ENCODE measurements at places on chromosomes 12 and 14.

- DNase-seq: no peak
These were observed 114.3 kb downstream of the FLRT2 start for GRCh38 chr14:85644211-85644610.

GRCh38 chr12:92436856-92437255 lies 265.9 kb upstream of the PLEKHG7 start:
- no peak for DNase-seq

DNA sequence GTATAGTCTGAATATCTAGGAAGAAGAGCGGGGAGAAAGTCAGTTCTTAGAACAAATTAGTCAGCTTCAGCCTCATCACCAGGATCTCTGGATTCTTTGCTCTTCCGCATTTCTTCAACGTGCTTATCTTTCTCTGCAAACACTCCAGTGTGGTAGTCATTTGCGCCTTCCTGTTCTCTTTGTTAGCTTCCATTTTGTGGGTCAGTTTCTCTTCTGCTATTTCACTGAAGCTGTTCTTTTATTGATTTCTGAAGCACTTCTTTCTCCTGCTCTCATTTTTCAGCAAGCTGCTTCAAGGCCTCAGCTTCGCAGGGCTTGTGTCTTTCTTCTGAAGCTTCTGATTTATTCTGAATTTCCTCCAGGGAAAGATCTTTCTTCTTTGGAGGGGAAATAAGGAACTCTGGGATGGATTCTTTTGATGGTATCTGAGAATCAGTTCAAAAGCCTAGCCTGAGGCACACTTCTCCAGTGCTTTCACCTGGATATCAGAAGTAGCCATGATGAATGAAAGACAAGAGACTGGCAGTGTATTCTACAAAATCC lies 13.5 kb downstream of the AMN1 start:
- no peak for DNase-seq

DNA sequence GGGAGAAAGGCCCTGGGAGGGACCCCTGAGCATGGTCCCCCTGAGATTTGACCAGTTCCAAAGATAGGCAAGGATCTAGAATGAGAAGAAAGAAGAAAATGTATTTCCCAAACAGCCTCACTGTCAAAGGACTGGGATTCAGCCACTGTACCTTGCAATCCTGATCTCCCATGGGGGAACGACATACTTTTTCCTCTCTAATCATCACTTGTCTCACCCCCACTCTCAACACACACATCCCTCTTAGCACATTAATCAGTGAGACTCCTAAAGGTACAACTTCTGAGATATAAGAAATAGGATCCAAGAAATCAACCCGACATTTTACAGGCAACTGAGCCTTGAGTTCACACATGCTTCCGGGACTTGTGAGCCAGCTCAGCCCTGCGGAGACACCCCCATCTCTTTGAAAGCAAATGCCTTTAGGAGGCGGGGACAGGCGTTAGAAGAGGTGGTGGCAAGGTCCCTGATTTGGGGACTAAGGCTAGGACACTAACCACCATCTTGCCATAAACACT lies 1.4 kb downstream of the MAP3K9 start:
- DNase-seq: peak; percentile 14

GRCh38 chr14:65745396-65746190 lies 333.1 kb downstream of the FUT8 start:
- no peak for DNase-seq

- no peak for DNase-seq
These were observed 1.2 kb downstream of the FLRT2 start for GRCh38 chr14:85531141-85531586.

GRCh38 chr12:121794534-121795033 lies 1.1 kb upstream of the RHOF start:
- DNase-seq: no peak

DNA sequence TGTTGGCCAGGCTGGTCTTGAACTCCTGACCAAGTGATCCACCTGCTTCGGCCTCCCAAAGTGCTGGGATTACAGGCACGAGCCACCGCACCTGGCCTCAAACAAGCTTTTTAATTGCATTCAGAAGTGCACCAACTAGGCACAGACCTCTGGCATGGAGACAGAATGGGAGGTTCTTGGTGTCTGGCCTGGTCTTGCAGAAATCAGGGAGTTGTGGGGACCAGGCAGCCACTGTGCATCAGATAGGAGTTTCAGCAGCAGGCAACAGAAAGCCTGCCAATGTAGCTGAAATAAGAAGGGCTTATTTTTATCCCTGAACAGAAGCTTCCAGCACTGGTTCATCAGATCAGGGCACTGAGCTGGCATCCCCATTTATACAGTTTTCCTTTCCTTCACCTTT lies 22.2 kb upstream of the TCL1B start:
- no peak for DNase-seq

GRCh38 chr14:101595349-101595748 lies 34.1 kb downstream of the DIO3 start:
- no peak for DNase-seq

DNA sequence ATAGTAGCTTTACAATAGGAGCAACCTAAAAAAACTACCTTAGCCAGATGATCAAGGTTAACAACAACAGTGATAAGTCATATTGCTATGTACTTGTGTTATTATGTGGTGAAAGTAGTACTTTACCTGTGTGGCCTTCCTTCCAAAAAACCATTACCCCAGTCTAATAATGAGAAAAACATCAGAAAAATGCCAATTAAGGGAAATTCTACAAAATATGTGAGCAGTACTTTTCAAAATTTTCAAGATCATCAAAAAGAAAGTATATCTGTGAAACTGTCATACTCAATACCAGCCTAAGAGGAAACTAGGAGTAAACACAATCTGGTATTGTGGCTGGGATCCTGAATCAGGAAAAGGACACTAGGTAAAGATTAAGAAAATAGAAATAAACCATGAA lies 165.3 kb upstream of the PKP2 start:
- no peak for DNase-seq

- DNase-seq: no peak
These were observed 35.6 kb downstream of the AACS start for GRCh38 chr12:125100551-125101434.

DNA sequence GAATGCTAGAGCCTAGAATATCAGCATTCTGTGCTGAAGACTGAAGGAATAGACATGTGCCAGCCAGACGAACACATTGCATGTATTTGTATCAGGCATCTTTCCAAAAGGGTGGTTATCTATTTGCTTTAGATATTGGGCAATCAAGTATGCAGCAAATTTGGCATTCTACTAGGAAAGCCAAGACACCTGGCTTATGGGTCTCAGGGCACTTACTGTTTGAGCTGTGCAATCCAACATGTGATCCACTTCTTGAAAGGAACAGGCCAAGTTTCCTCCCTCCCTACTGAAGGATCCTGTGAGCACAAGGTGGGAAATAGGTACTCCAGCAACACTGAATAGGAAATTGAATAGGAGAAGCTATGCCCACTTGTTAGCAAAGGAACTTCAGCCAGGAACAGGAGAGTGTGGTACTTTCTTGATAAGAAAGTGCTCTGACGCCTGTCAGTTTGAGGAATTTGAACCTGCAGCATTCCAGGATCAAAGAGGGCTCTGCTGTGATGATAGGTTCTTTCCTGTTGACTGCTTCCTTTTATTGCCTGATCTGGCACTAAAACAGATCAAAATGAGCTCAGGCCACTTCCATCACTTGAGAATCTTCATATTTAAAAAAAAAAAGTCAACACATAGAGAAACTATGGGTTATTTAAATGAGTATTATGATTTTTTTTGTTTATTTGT lies 20.6 kb downstream of the OR6S1 start:
- no peak for DNase-seq

GRCh38 chr14:66163023-66163422 lies 323.1 kb upstream of the CCDC196 start:
- DNase-seq: no peak

GRCh38 chr12:92468358-92469020 lies 234.3 kb upstream of the PLEKHG7 start:
- DNase-seq: no peak

DNA sequence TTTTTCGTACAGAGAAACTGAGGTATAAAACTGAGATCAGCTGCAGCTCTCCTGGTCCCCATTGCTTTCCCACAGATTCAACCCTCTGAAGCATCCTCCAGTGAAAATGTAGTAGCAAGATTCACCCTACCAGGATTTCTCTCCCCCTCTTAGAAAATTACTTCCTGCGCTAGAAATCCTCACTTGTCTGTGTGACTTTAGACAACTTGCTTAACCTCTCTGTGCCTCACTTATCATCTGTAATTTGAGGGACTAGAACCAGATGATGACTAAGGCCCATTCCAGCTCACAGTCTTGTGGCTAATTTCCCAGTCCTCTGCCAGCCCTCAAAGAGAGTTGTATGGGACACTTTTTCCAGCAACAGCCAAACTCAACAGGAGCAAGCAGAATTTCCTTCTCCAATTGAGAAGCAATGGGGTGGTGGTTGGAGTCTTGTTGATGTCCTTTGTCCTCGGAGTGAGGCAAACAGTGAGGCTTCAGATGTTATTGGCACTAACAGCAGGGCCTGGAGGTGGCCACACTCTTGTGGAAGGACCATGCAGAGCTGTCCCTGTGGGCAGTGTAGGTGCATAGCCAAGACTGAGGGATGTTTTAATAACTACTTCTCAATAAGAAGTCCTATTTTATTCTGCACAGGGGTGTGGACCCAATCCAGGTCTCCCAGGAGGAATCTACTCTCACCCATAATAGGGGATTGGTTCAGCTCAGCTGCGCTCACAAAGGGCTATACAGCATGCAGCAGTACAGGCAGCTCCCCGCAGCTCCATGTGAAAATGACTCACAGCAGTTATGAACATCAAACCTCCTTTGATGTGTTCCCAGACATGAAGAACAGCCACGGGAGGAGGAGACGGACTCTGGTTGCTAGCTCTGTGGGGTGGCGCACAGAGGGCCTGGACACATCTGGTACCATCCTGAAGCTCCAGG lies 200.1 kb downstream of the DAD1 start:
- DNase-seq: no peak

DNA sequence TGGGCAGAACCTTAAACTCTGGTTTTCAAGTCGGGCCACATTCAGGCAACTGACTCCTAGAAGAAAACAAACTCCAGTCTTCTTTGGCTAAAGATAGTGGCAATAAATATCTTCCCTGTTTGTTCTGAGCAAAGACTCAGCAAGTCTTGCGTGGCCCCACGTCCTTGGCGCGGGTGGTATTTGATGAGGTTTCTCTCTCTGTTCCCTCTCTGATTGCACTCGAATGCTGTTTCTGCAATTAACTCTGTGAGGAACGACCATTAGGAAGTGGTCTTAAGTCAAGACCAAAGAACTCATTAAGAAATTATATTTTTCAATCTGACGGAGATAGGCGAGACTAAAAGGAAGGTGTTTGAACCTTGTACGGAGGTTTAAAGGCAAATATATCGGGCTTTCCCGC lies 177.6 kb downstream of the TMEM132C start:
- no peak for DNase-seq

GRCh38 chr12:43147878-43148277 lies 404.1 kb downstream of the ADAMTS20 start:
- DNase-seq: no peak

DNA sequence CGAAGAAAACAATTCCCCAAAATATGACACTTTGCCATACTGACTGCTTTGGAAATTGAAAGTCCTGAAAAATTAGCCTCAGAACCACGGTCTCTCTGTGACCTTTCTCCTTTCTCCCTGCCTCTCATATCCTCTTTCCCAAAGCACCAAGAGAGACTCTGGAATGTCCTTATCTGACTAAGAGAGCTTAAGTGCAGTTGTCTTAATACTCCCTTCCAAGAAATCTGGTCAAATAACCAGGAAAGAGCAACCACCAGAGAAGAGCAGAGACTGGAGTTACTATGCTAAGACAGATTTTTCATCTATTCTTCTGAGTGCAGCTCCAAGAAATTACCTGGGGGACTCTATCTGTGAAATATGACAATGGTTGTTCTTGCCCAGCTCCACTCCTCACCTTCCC lies 10.5 kb upstream of the BTG1 start:
- no peak for DNase-seq

DNA sequence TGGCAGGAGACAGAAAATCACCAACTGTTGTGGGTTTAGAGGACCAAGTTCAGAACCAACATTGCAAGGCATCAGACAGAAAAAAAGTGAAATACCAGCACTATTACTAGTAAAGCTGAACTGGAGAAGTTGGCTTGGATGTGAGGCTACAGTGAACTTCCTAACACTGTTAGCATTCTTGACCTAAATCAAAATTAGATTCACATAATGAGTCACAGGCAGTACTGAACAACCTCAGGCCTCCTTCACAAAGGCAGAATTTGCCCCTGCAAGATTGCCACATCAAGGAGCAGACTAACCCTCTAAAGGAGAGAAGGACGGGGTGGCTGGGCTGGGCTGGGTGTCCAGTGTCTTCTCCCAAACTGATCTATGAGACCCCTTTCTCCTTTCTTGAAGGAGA lies 539.7 kb downstream of the SNAPC1 start:
- no peak for DNase-seq

- no peak for DNase-seq
These were observed 124.5 kb downstream of the BTG1 start for GRCh38 chr12:92020983-92021665.

DNA sequence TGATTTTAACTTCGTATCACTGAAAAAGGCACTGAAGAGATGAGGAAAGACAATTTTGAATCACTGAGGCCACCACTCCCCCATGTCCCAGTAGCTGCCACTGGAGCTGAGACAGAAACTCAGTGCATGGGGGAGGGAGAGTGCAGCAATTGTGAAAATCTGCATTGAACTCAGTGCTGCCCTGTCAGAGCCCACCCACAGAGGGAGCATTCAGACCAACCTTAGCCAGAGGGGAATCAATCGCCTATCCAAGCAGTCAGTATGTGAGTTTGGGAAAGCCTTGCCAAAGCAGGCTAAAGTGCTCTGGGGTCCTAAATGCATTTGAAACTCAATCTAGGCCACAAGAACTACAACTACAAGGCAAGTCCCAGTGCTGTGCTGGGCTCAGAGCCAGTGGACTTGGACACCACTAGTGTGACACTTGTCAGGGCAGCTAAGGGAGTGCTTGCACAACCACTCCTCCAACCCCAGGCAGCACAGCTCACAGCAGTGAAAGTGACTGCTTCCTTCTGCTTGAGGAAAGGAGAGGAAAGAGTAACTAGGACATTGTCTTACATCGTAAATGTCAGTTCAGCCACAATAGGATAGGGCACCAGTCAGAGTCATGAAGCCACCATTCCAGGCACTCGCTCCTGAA lies 13.3 kb downstream of the RNASE3 start:
- no peak for DNase-seq

GRCh38 chr14:35958499-35958898 lies 132.4 kb downstream of the BRMS1L start:
- no peak for DNase-seq

- DNase-seq: no peak
These were observed 95.2 kb downstream of the EGLN3 start for GRCh38 chr14:33855672-33856071.

- DNase-seq: no peak
These were observed 68.7 kb downstream of the ARF6 start for GRCh38 chr14:49961270-49962222.

DNA sequence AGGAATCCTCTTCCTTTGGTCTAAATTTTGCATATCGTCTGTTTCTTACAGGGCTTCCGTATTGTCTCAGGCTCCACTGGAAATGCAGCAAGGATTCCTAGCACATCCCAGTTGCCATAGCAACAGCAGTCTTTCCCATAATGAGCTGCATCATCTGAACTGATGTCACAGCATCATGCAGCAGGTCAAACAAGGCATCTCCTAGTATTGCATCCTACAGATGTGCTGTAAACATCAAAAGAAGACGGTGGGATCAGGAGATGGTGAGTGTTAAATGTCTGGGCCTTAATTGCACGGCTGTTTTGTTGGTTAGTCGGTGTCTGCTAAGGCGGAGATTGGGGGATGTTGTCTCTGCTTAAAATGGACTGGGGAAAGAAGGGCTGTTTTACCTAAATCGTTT lies at the start of gene AKAP6:
AKAP6 (plus strand) TSS at position 153 of the 400 bp plus-strand sequence. CDS start 104,196 bp downstream, outside the sequence.
- no peak for DNase-seq

- no peak for DNase-seq
These were observed 306.2 kb upstream of the DIO3 start for GRCh38 chr14:101254805-101255764.

All from stimulated activated CD8-positive, alpha-beta memory T cell treated with anti-CD3 and anti-CD28 coated beads, Interleukin-2, amount 100 ng/mL, for 48 hours (primary cell).